ENCODE measurements at places on chromosomes 13 and 19.

GRCh38 chr13:40706439-40706838, 40.0 kb upstream of the FOXO1 start:
- DNase-seq: no peak

DNA sequence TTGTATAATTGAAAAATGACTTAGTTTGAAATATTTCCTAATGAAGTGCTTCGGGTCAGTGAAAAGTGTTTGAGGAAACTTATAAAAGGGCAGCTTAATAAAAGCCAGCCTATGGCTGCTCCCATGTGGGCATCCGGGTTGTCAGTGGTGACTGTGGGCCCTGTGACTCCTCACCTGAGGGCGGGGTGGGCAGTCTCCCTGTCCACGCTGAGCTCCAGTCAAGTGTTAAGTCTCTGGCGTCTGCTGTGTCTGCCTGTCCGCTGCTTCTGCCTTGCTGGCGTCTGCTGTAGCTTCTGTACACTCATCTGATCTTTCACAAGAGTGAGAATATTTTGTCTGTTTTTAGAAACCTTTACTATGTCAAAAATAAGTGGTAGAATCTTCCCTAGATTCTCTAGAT, 7.1 kb downstream of the LAMP1 start:
- no peak for DNase-seq

DNA sequence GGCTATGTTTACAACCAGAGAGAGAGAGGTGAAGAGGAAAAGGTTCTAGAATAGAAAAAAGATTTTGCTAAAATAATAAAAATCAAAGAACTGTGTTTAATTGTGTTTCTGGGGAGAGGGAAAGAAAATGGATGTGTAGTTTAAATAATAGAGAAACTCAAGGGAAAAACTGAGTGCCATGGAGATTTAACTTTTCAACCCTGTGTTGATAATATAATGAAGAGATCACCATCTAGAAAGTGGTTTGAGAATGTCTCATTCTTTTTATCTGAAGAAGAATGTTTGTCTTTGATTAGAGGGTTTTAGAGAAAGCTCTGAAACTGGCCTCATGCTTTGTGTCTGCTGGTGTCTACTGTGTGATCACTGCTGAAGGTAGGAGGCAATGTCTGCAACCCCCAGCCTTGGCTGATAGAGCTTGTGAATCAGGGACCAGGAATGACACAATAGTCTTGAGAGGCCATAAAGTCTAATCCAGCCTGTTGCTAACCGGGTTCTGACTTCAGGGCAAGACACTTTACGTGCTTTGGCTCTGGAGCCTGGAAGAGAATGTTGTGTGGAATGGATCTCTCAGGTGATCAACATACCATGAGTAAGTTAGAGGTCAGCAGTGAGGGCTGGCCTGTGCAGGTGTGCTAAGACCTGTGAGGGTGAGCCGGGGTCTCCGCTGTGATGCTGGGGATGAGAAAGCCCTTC, 5.4 kb downstream of the COL4A2 start:
- no peak for DNase-seq

DNA sequence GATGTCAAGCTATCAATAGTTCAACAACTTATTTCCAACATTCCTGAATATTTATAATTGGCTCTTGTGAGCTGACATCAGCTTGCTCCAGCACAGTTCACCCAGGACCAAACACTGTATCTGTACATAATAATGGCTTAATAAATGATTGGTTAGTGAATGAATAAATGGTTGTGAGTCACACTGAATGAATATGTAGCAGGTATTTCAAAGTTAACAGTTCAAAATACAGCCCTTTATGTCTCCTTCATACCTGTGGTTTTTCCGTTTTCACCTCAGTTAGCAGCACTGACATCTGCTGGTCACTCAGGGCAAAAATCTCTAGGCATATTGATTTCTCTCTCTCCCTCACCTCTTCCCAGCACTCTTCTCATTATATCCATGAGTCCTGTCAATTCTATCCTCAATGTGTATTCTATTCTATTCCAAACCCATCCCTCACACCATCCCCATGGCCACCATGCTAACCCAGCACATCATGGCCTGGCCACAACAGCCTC, 76.3 kb downstream of the PEG3 start:
- no peak for DNase-seq

DNA sequence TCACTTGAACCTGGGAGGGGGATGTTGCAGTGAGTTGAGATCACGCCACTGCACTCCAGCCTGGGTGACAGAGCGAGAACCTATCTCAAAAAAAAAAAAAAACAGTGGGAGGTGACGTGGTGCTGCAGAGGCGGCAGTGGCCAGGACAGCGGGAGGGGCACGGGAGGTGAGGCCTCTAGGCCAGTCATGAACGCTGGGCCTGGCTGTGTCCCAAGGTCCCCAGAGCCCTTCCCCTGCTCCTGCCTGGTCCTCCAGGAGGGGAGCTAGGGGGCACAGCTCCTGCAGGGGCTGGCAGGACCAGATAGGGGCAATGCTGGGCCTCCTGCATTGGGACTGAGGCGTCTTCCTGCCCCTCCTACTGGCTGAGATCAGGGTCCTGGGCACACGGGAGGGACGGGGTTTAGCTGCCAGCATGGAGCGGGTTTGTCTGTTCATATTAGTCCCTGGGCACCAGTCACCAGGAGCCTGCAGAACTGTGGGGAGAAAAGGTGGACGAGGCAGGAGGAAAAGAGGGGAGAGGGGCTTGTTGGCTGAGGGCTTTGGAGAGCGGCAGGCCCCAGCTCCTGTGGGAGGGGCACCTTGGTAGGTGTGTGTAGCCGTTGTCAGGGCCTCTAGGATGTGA, 4.5 kb downstream of the MAP2K7 start:
- no peak for DNase-seq

DNA sequence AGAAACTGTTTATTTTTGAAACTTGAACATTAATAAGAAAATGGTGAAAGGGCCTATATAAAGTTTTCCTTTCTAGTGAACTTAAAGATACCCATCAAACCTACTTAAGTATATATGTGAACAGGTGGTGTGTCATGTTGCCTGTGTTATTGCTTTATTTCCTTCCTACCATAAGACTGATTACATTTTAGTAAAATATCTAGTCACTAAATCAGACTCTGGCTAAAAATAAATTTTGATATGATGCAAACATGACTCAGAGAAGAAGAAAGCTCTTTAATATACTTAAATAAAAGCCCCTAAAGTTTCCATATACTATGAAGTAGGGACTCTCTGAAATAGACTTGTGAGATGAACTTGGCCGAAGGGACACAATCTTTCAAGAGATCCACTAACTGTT, 35.1 kb upstream of the FBXL3 start:
- no peak for DNase-seq

DNA sequence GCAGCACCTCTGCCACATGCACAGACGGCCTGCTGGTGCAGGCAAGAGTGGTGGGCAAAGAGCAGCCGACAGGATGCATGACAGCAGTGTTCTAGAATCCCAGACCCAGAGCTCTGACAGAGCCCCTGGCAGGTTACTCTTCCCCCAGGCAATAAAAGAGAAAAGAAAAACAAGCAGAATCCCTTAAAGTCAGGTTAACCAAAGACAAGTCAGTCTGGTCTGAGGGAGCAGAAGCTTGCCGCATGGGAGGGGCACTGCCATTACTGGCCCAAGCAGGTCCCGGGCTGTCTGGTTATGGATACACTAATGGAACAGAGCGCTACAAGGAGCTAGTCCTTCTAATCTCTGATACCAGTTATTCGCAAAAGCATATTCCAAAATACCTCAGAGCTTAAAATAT, 36.1 kb upstream of the DOCK9 start:
- DNase-seq: no peak

GRCh38 chr19:44003461-44004009, 778 bp downstream of the ZNF230 start:
- DNase-seq: no peak

Measured in stimulated activated CD4-positive, alpha-beta T cell treated with anti-CD3 and anti-CD28 coated beads, Interleukin-12 subunit alpha, Interleukin-12 subunit beta, amount 100 ng/mL, for 48 hours (primary cell).